Activated naive CD8-positive, alpha-beta T cell treated with anti-CD3 and anti-CD28 coated beads for 36 hours (primary cell): ENCODE measurements at places on chromosomes 6 and 20.

DNA sequence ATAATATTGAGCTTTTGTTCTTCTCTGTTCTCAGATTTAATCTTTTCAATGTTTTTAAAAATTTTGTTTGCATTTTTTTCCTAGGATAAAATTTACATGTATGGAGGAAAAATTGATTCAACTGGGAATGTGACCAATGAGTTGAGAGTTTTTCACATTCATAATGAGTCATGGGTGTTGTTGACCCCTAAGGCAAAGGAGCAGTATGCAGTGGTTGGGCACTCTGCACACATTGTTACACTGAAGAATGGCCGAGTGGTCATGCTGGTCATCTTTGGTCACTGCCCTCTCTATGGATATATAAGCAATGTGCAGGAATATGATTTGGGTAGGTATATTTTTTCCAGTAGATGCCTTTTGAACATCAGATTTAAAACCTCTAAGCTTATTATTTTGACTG, 89.8 kb downstream of the ATRN start:
- no peak for DNase-seq
- no peak overlapping the region for H3K4me3 ChIP-seq
- no peak overlapping the region for H3K27ac ChIP-seq
- peaks cover 4% of the 10 kb centered on the region for H3K36me3 ChIP-seq
- no peaks in the 10 kb centered on the region for H3K27me3 ChIP-seq

- no peak for DNase-seq
- H3K27ac ChIP-seq: no peak overlapping the region
- no peaks in the 10 kb centered on the region for H3K4me1 ChIP-seq
Observed at GRCh38 chr6:138307816-138308730, 69.6 kb upstream of the SMIM28 start.

DNA sequence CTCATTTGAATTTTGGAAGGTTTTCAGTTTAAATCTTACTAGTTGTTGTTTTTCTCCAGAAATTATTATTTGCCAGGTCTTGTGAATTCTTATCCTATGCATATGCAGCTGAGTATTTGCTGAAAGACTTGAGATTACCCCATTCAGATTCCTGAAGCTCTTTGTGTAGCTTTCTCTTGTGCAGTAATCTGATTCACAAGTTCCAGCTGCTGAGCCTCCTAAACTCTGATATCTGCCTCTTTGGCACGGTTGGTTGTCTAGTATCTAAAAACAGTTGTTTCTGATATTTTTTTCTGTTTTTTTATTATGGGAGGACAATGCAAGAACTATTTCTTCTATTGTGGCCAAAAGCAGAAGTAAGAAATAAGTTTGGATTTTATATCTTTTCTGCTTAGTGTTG, 863.9 kb upstream of the MANEA start:
- no peak overlapping the region for H3K27ac ChIP-seq
- no peaks in the 10 kb centered on the region for H3K36me3 ChIP-seq
- no peak overlapping the region for H3K4me3 ChIP-seq
- no peak for DNase-seq
- H3K27me3 ChIP-seq: no peaks in the 10 kb centered on the region
- H3K4me1 ChIP-seq: no peaks in the 10 kb centered on the region

DNA sequence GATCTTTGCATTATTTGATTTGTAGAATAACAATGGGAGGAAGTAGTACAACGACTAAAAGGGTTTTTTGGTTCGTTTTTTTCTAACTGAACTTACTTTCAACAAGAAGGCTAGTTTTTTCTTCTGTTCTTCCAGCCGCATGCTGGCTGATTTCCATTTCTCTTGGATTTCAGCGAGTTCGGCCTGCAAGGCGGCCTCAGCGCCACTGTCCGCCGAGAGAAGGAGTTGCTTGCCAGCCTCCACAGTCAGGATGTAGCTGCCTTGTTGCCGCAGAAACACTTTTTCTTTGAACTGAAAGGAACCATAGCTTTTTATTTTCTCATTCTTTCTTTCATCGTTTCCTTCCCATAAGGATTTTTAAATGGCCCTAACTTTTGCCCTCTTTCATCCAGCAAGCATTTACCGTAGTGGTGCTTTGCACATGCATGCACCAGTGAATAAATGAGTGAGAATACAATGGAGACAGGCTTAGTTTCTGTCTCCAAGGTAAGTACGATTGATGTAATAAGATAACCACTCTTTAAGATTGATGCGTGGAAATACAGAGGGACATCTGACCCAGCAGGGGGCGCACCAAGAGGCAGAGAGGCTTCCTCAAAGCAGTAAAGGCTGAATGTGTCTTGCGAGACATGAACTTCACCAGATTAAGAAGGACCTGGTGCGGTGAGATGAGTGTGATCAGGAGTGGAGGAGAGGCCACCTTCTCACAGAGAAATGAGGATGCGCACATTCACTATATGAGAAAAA, 398.8 kb downstream of the ESR1 start:
- H3K4me3 ChIP-seq: no peak overlapping the region
- DNase-seq: peak; percentile 36
- peaks cover 26% of the 10 kb centered on the region for H3K36me3 ChIP-seq
- no peak overlapping the region for H3K27ac ChIP-seq
